Umbilical cord (tissue), 2 donors: ENCODE measurements at places on chromosomes 1 and 21. TPM values are rescaled to one million over a fixed set of nuclear protein-coding genes. Genes with fewer than 3 reads are reported as not detected.

GRCh38 chr1:31105646-31106045 is 40.1 kb upstream of the PUM1 start:
- no peak for DNase-seq

DNA sequence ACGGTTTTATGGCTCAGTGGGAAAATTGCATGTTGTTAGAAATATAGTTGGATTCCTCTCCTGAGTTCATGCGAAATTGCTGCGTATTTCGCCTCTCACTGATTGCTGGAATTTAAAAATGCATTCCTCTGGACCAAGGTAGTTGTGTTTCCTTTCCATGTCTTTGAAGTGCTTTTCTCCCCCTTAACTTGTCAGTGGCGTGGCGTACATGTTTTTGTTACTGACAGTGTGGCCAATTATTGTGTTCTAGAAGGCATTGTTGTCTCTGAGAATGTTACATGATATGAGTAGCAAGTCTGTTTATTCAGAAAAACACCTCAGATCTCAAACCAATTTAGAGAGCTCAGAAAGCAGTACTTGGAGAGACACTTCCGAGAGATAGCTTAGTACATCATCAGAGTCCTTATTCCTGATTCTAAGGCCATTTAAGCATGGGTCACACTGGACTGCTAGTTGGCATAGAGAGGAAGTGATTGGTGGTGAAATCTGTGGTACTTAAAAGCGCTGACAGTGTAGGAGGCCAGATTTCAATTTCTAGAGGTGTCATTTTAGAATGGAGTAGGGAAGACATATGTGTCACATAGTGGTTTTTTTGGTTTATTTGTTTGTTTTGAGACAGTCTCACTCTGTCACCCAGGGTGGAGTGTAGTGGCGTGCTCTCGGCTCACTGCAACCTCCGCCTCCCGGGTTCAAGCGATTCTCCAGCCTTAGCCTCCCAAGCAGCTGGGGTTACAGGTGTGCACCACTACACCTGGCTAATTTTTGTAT is 184.4 kb downstream of the RYR2 start:
- DNase-seq: no peak

GRCh38 chr21:44800103-44800502 is 1.5 kb downstream of the UBE2G2 start:
- DNase-seq: peak; percentile 47

GRCh38 chr1:33056426-33056825 is 19.7 kb upstream of the AK2 start:
- DNase-seq: no peak

DNA sequence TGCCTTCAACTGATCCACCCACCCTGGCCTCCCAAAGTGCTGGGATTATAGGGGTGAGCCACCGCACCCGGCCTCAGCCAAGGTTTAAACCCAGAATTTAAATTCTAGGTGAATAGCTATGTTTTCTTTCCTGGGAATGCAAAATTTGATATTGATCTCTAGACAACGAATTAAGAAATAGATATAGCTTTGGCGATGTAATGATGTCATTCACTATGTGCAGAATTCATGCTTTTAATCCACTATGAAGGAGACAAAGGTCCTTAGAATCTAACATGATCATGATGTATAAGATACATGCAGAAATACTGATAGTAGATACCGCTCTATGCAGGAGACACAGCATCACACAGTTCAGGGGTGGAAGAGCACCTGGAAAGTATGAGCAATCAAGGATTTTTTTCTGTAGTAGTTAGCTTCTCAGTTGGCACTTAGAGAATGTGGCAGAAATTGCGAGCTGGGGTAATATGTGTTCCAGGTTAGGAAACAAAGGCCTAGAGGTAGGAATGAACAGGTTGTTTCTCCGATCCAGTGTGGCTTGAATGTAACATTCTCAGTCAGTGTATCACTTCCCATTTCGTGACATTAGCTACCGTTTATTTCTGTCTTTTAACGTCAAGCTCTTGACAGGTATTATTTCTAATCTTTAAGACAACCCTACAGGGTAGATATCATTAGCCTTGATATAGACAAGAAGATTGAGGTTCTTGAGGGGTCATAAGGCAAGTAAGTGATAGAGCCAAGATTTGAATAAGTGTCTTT is 3.0 kb upstream of the CEP350 start:
- no peak for DNase-seq

ISG20L2 gene
- 3.9 TPM for total RNA-seq

NUDT4B gene
- total RNA-seq: 25.3 TPM

IQCC gene
- 1.7 TPM for total RNA-seq
